Stimulated activated CD8-positive, alpha-beta memory T cell treated with anti-CD3 and anti-CD28 coated beads, Interleukin-4, amount 100 ng/mL, for 48 hours (primary cell): ENCODE measurements at places on chromosomes 1 and 21.
A peak's percentile ranks its signal among the peaks of the same experiment; 100 is the strongest.

- DNase-seq, result no peak
Measured at GRCh38 chr1:47780469-47780995, 216.7 kb downstream of the TRABD2B start.

DNA sequence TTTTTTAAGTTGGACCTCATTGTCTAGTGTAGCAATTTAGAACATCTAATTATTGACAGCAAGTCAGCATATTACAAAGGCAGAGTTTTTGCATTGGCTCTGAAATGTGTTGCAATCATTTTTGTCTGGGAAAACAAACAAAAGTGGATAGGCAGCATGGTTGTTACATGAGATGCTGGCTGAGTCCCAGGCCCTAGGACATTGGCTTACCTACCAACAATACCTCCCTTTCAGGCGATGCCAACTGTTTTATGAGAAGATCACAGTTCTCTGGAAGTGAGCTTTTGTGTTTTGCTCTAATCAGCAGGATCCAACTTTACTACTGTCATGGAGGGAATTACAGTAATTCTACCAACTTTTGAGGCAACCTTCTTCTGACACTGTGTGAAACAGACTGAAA is 71.5 kb upstream of the CXADR start:
- no peak for DNase-seq

GRCh38 chr1:77571642-77572041 is 110.8 kb downstream of the ZZZ3 start:
- no peak for DNase-seq

GRCh38 chr1:8013399-8013798 is 12.7 kb downstream of the ERRFI1 start:
- DNase-seq, result no peak

- DNase-seq, result peak; percentile 100
Measured at GRCh38 chr1:24744911-24745710, at the start of gene CLIC4. Gene CLIC4 (plus strand): TSS chr1:24745447. CDS start chr1:24745554, 107 bp downstream.

DNA sequence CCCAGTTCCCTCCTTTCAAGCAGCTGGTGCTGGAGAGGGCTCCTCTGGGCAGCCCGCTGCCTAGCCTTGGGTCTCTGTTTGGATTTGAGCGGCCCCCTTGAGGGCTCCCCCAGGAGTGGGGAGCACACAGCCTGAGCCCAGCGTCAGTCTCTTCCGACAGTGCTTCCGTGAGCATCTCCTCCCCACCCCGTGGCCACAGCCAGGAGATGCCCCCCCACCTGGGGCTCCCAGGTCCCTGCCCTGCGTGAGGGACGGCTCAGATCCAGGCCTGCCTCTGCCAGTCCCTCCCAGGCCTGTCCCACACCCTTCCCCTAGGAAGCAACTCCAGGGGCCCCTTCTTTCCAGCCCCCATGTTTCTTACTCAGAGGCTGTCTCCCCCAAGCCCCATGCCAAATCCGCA is 3.5 kb downstream of the SAMD11 start:
- no peak for DNase-seq

DNA sequence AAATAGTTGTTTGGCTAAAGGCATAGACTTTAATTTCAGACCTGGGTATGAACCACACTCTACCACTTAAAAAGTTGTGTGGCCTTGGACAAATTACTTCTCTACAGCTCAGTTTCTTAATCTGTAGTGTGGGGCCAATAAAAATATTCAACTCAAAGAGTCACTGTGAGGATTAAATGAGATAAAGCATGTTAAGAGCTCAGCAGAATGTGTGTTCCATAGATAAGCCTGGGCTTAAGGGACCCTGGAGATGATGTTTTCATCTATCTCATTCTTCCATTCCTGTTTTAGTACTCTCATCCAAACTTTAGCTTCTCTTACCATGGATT is 17.7 kb downstream of the S100A10 start:
- DNase-seq, result no peak

GRCh38 chr1:184843732-184844495 is 89.3 kb upstream of the EDEM3 start:
- DNase-seq, result peak; percentile 70

DNA sequence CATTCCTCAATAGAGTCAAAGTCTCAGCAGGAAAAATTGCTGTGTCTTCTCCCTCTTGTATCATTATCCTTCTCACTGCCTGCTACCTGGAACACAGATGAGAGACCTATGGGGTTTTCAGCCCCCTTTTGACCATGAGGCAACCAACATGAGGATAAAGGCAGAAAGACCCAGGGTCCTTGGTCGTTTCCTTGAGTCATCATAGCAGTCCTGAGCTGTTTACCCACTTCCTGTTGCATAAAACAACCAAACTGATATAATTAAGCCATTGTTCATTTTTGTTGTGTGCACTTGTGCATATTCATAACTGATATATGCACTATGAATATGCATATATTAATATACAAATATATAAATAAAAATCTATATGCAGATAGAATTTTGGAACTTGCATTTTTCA is 188.3 kb upstream of the MAP1LC3C start:
- no peak for DNase-seq

DNA sequence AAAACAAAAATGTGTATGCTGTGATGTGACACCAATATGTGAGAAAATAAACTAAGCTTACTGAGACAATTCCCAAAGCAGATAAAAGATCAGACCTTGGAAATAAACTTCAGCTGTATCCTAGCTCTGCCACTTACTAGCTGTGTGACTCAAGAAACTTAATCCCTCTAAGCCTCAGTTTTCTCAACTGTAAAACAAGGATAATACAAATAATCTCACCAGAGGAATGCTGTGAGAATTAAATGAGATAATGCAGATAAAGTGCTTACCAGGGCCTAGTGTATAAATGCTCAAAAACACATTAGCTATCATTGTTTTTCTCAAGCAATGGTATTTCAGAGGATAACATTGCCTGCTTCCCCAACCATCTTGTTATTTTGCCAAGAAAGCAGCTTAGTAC is 2.1 kb downstream of the HEATR1 start:
- no peak for DNase-seq

DNA sequence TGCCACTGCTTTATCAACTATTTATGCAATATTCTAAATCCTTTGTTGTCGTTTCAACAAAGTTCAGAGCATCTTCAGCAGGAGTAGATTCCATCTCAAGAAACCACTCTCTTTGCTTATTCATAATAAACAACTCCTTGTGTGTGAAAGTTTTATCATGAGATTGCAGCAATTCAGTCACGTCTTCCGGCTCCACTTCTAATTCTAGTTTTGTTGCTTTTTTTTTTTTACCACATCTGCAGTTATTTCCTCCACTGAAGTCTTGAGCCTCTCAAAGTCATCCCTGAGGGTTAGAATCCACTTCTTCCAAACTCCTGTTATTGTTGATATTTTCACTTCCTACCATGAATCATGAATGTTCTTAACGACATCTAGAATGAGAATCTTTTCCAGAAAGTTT is 14.8 kb upstream of the ETS2 start:
- DNase-seq, result no peak

DNA sequence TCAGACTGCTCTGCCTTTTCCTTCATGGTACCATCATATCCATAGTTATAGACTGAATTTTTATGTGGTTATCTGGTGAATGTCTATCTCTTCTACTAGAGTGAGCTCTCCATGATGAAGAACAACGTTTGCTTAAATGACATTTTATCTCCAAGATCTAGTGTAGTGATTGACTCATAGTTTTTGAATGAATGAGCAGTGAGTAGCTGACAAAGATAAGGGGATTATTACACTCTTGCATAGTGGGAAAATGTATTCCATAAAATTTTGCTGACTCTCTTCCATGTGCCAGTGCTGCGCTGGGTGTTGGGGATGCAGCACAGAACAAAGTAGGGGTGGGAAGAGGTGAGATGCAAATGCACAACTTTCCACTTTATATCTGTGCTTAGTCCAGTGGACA is 147.7 kb downstream of the TGFB2 start:
- no peak for DNase-seq

DNA sequence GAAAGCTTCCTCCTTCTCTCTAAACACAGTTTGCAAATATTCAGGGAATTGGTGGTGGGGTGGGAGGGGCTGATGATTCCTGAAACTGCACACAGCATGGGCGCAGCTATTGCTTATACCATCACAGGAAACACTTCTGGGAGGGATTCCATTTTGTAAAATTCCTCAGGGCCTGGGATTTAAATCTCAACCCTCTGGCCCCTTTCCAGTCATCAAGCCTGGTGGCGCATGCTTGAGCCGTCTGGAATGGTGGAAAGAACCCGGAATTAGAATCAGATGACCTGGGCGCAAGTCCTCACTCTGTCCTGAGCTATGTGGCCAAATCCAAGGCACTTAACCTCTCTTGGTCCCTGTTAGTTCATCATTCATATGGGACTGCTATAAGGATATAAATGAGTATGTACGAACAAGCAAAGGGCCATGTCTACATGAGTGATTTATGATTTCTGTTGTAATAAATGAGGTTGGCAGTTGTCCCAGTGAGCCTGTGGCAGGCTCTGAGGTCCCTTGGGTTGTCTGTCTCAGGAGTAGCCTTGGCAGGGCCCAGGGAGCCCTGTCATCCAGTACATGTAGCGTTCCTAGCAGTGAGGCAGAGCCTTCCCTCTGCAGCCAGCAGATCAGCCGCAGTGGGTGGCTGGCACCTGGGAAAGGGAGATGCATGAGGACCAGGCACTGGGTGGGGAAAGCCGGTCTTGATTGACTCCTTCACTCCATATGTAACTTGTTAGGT is 72.0 kb downstream of the MAN1C1 start:
- no peak for DNase-seq

DNA sequence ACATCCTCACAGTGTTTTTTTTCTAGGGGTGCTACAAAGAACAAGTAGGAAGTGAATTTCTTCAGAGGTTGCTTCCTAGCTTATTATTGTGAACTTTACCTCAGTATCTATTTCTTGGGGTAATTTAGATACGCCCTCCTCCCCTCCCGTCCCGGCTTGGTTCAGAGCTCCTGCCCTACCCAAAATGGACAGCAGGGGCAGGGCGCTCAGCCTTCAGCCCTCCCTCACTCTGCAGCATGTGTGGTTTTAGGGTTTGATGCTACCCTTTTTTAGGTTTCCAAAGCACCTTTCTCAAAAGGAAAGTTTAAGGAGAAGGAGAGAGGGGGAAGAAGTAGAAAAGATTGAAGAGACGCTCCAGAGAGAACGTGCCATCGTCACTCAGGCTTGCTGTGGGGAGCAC is 16.9 kb upstream of the POGK start:
- DNase-seq, result no peak

- DNase-seq, result no peak
Measured at GRCh38 chr1:17768651-17769241, 13.6 kb downstream of the ACTL8 start.

DNA sequence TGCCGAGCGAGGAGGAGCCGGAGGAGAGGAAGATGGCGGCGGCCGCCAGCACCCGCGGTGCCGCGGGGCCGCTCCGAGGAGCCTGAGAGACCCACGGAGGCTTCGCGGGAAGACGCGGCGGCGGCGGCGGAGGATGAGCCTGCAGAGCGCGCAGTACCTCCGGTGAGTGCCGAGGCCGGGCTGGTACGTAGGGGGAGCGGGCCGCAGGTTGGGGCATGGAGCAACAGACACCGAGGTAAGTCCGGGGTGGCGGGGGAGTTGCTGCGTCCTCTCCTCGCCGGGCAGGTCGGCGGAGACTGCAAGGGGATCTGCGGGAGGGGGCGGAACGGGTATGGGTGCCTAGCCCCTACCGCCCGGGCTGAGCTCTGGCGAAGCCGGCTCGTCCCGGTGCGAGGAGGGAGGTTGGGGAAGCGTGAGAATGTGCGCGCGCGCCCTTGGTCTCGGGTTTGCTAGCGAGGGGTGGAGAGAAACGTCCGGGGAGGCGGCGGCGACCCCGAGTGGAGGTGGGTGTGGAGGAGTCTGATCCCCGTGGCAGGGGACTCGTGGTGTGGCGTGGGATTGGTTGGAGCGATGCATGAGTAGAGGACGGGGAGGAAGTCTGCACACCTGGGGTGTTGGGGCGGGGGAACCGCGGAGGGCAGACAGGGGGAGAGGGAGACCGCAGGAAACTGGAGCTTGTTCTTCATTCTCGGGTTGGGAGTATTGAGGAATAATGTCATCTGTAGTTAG is at the start of gene SMG7:
Gene SMG7, plus strand, starts transcription at position 12 of the 729 bp plus-strand sequence. Its CDS starts 122 bp downstream, at position 134.
- DNase-seq, result peak; percentile 64

DNA sequence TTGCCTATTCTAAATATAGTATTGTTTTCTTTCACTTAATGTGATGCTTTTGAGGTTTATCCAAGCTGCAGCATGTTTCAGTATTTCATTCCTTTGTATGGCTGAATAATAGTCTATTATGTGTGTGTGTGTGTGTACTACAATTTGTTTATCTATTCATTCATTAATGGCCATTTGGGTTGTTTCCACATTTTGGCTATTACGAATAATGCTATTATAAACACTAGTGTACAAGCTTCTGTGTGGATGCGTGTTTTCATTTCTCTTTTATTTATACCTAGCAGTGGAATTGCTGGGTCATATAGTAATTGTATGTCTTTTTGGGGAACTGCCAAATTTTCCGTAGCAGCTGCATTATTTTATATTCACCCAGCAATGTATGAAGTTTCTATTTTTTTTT is 15.0 kb upstream of the THEM5 start:
- no peak for DNase-seq

DNA sequence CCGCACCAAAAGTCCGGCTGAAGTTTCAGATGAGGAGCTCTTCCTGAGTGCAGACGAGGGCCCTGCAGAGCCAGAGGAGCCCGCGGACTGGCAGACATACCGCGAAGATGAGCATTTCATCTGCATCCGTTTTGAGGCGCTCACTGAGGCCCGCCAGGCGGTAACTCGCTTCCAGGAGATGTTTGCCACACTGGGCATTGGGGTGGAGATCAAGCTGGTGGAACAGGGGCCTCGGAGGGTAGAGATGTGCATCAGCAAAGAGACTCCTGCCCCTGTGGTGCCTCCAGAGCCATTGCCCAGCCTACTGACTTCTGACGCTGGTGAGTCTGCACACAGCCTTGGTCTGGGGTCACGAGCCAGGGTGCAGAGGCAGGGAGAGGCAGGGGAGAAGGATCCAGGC is 84.7 kb downstream of the TRIM11 start:
- DNase-seq, result no peak

GRCh38 chr1:207115269-207115668 is 11.2 kb downstream of the C4BPA start:
- DNase-seq, result no peak

GRCh38 chr1:226653311-226653921 is 85.7 kb downstream of the ITPKB start:
- peak; percentile 65 for DNase-seq

- DNase-seq, result no peak
Measured at GRCh38 chr1:106925750-106926149, 130.7 kb upstream of the PRMT6 start.

GRCh38 chr1:110292031-110292741 is 47.0 kb upstream of the RBM15 start:
- no peak for DNase-seq

- peak; percentile 55 for DNase-seq
Measured at GRCh38 chr1:223143537-223144248, 645 bp upstream of the TLR5 start.

- no peak for DNase-seq
Measured at GRCh38 chr21:33858667-33859372, 56.8 kb downstream of the ATP5PO start.

DNA sequence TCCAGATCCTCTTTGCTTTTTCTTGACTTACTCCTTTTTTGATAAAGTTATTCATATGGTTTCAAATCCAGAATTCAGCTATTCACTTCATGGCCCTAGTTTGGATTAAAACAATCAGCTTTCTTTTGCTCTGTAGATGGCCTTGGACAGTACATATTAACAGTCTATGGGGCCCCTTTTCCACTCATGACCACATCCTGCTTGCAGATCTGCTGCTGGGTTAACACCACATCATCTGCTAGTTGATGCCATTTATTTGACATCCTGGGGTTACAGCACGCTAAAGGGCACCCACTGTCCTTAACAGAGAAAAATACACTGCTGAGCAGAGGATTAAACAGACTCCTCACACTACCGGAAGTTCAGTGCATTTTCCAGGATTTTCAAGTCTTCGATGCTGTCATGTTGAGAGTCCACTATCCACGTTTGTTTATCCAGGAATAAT is 941 bp upstream of the IFI16 start:
- DNase-seq, result peak; percentile 73

- DNase-seq, result no peak
Measured at GRCh38 chr1:156050376-156050775, 3.2 kb downstream of the UBQLN4 start.
